Left lobe of liver (tissue), 2 donors: ENCODE measurements at places on chromosomes 12 and 14. TPM values are rescaled to one million over a fixed set of nuclear protein-coding genes. Genes with fewer than 3 reads are reported as not detected.

- DNase-seq = no peak
These were observed 7.1 kb downstream of the OSBPL8 start for GRCh38 chr12:76552343-76552938.

- no peak for DNase-seq
These were observed 275.9 kb downstream of the RPS29 start for GRCh38 chr14:49310298-49310697.

GRCh38 chr14:99331811-99332210 is 59.8 kb upstream of the BCL11B start:
- DNase-seq = no peak

DNA sequence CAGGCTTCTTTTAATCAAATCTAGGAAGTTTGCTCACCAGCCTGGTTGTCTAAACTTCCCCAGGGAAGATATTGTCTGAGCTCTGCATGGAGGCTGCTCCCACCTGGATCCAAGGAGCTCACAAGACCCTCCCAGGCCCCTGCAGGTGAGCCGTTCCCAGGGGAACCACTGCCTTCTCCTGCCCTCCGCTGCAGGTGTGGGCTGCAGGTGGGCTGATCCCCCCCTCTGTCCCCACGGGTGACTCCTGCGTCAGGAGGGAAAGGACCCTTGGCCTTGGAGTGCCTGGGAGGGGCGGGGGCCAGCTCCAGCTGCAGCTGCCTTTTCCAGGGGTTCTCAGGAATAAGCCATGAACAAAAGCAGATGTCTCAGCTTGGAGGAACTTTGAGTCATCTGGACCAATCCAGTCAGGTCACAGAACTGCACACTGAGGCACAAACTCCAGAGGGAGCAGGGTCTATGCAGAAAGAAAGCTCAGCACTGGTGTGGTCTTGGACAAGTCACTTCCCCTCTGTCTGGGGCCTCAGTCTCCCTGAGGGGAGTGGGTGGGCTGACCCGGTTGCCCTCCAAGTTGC is 246.6 kb upstream of the RTL1 start:
- DNase-seq = no peak

DNA sequence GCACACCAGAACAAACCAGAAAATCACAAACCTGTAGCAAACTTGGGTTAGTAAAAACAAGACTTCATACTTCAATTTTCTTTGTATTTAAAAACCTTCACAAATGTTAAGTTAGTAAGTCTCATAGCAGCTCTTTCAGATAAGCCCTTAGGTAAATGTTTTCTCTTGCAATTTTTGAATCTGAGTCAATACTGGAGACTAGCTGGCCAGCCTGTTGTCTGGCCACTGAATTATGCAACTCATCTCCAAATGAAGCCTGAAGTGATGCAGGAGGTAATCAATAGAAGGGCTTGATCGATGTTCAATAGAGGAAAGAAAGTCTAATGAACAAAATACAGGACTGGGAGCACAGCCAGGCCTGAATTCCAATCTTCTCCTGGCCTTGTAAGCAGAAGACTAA is 465.2 kb downstream of the LRIG3 start:
- DNase-seq = no peak

DNA sequence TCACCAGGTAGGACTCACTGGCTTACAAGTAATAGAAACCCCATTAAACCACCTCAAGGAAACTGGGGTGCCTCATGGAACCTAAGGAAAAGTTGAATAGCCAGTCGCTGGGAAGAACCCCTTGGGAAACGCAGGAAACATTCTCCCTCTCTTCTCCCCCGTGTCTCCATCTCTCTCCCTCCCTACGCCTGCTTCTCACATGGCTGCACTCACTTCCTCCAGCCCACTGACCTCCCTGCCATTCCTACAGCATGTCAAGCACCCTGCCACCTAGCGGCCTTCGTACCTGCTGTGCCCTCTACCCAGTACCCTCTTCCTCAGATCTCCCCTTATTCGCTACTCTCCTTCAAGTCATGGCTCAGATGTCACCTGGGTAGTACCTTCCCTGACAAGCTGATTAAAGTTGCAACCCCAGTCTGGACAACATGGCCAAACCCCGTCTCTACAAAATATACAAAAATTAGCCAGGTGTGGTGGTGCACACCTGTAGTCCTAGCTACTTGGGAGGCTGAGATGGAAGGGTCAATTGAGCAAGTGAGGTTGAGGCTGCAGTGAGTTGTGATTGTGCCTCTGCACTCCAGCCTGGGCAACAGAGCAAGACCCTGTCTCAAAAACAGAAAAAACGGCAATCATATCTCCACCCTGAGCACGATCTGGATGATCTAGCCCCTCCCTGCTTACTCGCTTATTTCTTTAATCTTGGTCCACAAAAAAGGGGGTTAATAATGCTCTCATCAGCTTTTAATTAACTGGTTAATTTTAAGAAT is 6.4 kb upstream of the DTX1 start:
- no peak for DNase-seq

- no peak for DNase-seq
These were observed 1035.5 kb downstream of the FSCB start for GRCh38 chr14:43471595-43471994.

DNA sequence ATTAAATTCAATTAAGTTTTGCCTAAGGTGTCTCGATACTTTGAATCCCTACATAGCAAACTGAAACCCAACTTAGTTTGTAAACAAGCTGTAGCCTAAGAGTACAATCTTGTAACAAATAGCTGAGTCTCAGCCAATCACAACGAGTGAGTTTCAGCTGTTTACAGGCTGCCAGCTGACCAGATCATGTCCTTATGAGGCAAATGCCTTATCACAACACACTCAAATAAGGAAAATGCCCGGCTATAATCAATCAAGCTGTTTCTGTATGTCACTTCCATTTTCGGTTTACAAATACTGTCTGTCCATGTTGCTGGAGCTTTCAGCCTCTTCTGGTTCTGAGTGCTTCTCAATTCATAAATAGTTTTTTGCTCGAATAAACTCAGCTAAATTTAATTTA is 943.8 kb downstream of the SLC16A7 start:
- no peak for DNase-seq

ANKS1B gene
- total RNA-seq = 3.6 TPM

CCDC198 gene
- 27.4 TPM for total RNA-seq

POTEM gene
- not detected for total RNA-seq

ST8SIA1 gene
- not detected for total RNA-seq

INSM2 gene
- total RNA-seq = not detected

CNTN1 gene
- 0.60 TPM for total RNA-seq

CLEC4C gene
- not detected for total RNA-seq
